ENCODE measurements at places on chromosomes 5 and 9.

GRCh38 chr9:6757132-6757455 is 679 bp upstream of the KDM4C start:
- DNase-seq, result peak; percentile 57

DNA sequence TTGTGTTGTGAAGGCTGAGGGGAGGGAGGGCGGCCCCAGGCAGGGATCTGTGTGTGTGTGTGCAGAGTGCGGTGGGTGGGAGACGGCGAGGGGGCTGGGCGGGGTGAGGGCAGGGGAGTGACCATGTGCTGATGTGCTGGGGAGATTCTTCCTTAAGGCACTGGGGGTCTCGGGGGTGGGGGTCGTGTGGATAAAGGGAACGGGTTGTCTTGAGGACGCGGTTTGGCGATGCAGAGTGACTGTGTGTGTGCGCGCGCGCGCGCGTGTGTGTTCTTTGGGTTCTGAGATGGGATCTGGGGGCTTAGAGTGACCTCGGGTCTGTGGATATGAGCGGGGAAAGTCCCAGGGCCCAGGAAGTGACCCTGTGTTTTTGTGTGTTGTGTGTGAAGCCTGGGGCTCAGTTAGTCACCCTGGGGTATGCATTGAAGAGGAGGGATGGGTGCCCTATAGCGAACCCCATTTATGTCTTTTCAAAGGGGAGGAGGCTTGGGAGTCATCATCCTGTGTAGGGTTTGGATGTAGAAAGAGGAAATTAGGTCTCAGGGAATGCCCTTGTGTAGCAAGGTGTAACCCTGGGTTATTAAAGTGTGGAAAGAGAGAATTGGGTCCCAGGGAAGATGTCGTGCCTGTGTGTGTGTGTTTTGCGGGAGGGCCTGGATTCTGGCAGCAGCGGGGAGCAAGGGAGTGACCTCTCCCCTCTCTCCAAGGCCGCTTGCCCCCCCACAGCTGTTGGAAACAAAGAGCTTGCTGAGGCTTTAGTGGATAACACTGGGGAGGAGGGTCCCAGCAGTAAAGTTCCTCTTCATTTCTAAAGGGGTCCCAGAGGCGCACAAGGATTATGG is 1.4 kb downstream of the TMEFF1 start:
- no peak for DNase-seq

DNA sequence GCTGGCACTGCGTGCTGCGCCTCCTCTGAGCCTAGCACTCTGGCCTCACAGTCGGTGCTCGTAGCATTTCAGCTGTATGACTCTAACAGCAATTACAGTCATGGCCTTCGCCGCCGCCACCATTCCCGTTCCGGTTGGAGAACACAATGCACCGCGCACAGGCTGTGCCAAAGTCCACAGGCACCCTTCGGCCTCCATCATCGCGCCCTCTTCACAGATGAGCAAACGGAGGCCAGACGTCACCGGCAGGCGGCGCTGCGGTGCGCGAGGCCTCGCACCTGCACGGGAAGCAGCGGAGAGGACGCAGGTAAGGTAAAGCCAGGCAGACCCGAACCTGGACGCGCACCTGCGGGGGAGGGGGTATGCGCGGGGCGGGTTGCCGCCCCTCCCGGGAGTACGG is 128.9 kb downstream of the BARX1 start:
- no peak for DNase-seq

GRCh38 chr9:134992755-134993124 is 75.0 kb upstream of the FCN1 start:
- DNase-seq, result no peak

GRCh38 chr5:176466245-176466871 is 18.2 kb downstream of the FAF2 start:
- DNase-seq, result peak; percentile 58

- peak; percentile 60 for DNase-seq
Measured at GRCh38 chr9:137446851-137447471, 5.8 kb upstream of the ENTPD8 start.

GRCh38 chr9:109619310-109619709 is 121.2 kb upstream of the PTPN3 start:
- DNase-seq, result no peak

DNA sequence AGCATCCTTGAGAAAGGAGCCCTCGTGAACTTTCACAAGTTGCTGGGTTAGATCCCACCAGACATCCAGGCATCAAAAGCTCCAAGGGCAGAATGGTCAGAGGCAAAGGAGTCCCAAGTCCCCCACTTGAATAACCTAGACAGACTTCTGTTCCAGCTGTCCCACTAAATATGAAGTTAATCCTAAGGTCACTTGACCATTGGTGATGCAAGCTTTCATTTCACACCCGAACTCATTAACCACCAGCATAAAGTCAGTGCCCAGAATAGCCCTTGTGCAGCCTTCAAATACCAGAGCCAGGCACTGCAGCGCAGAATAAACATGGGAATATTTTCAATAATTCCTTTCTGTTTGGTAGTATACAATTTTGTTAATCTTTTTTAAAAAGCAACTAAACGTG is 28.9 kb downstream of the OXCT1 start:
- no peak for DNase-seq

- no peak for DNase-seq
Measured at GRCh38 chr9:68702493-68702892, 2.5 kb upstream of the PIP5K1B start.

- DNase-seq, result no peak
Measured at GRCh38 chr5:92927291-92927778, 653.7 kb downstream of the NR2F1-AS1 start.

- DNase-seq, result no peak
Measured at GRCh38 chr5:65434122-65434521, 47.6 kb downstream of the ADAMTS6 start.

- DNase-seq, result peak; percentile 63
Measured at GRCh38 chr5:133048993-133049725, 2.7 kb upstream of the HSPA4 start.

GRCh38 chr5:119287547-119288111 is 68.2 kb upstream of the TNFAIP8 start:
- no peak for DNase-seq
